Stimulated activated CD8-positive, alpha-beta memory T cell treated with anti-CD3 and anti-CD28 coated beads, Interleukin-15, amount 100 ng/mL, for 24 hours (primary cell): ENCODE measurements at places on chromosomes 7 and 10.

DNA sequence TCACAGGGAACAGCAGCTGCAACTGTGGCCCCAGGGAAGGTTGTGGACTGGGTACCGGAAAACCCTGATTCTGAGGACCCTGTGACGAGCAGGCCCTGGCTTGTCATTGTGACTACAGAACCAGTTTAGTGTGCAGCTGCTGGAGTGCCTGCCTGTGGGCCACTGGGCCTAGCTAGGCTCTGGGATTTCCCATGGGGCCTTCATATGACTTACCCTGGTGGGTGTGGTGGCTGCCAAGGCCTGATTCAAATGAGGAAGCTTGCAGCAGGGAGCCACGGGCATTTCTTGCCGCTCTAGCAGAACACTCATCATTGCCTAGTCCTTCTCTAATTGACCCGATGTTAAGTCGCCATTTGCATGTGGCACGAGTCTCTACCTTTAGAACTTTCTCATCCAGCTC is 14.7 kb upstream of the CAMK2G start:
- no peak for DNase-seq

DNA sequence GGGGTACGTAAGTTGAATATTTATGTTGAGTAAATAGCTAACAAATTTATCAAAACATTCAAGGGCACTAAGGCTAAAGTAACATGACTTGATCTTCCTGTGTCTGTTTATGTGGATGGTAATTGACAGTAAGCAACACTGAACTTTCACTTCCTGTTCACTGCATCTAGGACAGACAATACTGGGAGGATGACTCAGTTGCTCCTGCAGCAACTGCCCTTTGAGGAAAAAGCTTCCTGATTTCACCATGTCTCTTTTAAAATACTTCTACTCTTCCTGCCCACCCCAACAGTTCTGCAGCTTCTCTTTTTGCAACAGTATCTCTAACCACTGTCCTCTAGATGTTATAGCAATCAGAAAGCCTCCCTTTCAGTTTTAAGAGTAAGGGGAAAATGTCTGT is 76.6 kb upstream of the HGF start:
- no peak for DNase-seq

DNA sequence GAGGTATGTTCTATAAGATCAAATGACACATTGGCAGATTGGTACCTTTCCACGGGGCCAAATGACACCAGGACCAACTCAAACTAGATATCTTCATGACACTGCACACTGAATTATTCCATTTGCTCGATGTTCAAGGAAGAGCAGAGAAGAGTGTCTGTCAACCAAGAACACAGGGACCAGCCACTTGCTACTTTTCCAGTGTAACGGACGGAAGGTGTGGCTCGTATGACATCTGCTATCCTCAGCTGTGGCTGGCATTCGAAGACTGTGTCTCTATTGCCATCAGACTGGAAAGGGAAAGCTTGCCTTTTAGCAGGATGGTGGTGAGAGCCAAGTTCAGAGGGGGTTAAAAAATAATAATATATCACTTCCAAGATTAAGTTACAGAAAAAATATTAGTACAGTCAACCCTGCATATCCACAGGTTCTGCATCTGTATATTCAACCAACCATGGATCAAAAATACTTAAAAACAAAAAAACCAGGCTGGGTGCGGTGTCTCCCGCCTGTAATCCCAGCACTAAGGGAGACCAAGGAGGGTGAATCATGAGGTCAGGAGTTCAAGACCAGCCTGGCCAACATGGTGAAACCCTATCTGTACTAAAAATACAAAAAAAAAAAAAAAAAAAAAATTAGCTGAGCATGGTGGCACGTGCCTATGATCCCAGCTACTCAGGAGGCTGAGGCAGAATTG is 237.1 kb downstream of the PRPF18 start:
- DNase-seq = no peak

DNA sequence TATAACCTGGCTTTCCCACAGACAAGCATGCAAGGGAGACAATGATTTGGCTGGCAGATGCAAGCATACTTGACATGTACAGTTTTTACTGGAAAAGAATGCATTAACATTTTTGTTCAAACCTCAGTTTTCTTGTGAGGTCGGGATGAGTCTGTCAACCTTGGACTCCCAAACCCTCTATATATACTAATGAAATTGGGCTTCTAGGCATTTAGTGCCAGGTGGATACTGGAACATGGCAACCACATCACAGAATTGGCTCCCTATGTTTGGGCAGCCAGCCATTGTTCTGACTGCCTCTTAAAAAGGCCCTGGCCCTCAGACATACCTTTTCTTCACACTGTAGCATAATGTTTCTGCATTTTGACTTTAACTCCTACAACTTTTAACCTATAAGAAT is 39.1 kb downstream of the CDK6 start:
- DNase-seq = no peak

DNA sequence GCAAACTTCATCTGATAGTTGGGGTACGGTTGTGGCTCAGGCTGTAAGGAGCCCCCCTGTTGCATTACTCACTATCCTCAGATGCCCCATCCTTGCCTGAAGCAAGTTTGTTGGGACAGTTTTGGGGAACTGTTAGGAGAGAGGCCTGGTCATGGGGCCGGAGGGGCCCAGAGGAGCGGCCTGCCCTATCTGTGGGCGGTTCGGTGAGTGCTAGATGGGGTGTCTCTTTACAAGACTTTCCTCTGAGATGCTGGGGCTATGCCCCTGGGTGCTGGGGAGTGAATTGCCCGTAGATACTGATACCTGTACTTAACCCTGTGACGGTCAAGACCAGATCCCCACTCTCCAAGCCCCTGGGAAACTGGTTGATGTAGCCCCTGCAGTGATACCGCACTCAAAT is 12.4 kb downstream of the CUX1 start:
- DNase-seq = no peak

DNA sequence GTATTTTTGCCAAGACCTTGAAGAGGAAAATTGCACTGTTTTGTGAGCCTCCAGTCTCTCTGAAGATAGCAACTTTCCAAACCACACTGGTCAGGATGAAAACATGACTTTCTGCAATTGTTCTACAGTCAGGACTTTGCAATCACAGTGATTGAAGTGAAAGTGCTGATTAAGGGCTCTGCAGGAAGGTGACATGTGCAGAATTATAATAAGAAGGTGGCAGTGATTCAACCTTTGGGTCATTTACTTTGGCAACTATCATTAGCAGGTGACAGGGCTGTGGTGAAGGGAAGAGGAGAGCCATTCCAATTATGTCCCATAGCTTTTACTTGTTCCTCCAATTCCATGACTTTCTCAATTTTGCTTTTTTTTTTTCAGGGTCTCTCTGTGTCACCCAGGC is 350.0 kb upstream of the FZD8 start:
- no peak for DNase-seq
